Brain (organoid and tissue), 16 donors: ENCODE measurements at places on chromosomes 1 and 21.
A peak's percentile ranks its signal among the peaks of the same experiment; 100 is the strongest.

DNA sequence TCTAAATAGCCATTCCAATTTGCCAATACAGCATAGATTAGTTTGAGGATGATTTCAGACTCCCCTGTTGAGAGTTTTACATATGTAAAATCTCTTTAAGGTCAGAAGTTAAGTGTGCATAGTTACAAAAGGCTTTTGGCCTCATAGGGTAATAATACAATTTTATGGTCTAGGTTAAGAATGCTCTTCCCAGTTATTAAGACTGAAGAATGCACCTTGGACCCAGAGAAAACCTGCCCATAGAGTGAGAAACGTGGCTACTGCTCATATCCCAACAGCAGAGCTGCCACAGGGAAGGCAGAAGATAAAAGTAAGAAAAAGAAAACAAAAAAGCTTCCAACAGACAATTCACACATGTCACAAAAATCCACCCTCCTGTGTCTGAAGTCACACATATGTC, 255.9 kb downstream of the LMO4 start:
- DNase-seq, result peak; percentile 35

- peak; percentile 35 for DNase-seq
Observed at GRCh38 chr1:184889166-184889565, 85.1 kb downstream of the NIBAN1 start.

GRCh38 chr1:101191049-101191448, 45.8 kb upstream of the S1PR1 start:
- DNase-seq, result no peak

DNA sequence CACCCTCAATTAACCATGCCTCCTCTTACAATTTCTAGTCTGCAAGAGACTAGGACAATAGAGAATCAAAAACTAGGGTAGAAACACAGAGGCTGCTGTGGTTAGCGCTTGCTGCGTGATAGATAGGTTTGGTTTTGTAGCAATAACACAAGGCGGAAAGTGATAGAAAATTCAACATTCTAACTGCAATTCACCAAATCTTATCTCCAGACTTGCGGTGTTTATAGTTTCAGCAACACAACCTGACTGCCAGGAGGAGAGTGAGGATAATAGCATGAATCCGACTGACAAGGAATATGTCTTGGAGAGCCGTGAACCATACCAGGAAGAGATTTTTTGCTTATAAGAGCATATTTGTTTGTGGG, 30.7 kb upstream of the IFNAR2 start:
- no peak for DNase-seq

DNA sequence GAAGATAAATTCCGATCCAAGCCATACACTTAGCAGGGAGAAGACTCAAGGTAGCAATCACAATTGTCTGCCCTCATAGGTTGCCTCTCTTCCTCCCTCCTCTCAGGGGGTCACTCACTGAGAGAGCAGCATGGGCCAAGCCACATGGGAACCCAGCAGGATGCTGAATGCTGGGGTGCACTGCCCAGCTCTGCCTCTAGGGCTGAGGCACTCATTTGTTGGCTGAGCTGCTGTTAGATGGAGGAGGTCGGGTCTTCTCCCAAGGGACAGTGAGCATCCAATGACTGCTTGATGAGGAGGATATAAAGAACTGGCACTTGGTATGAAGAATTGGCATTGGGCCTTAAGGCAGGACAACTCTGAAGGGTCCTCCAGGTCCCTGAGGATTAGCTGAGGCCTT, 418.8 kb downstream of the SIPA1L2 start:
- DNase-seq, result no peak

- DNase-seq, result no peak
Observed at GRCh38 chr1:184032306-184032929, 5.1 kb downstream of the COLGALT2 start.

- peak; percentile 45 for DNase-seq
Observed at GRCh38 chr1:9844106-9844505, 20.3 kb upstream of the CLSTN1 start.

DNA sequence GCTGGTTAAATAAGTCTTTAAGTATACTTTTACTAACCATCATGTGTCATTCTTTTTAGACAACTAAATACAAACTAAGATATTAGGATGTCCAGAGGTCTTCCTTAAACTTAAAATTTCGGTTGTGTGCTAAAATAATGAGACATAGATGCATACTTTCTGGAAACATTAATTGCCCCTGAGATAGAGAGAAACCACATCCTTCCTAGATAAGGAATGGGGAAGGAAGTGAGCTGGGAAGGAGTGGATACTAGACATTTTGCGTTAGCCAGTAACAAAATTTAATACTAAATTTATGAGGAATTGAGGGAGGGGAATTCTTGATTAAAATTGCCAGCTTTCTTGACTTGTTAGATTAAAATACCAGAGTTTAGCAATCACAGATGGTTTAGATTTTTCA, 37.1 kb upstream of the PTGS2 start:
- no peak for DNase-seq

DNA sequence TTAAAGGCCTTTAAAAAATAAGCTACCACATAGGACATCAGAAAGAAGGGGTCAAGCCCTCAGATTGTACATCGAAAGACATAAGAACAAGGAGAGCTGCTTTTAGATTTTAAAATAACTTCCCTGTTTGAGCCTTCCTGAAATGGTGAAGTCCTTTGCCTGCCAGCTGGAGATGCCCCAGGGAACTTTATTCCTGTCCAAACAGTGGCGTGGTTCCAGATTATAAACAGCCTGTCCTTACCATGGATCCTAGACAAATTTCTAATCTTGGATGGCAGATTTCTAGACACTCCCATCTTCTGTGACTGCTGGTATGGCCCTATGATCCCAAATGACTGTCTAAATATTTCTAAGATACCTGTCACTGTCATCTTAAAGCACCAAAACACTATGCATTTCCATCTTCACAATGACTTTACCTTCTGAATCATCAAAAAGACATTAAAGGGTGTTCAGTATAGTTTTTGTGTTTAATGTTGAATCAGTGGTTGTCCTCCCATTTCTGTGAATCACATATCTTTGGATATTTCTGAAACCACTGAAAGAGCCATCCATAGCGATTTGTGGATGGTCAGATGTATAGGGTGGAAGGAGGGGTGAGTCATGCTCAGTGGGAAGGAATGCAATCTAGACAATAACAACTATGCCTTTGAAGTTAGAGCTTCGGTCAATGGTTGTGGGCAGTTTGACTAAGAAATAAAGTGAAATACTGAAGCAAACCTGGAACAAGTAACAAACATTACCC, 23.2 kb downstream of the ILDR2 start:
- no peak for DNase-seq

GRCh38 chr1:89165811-89166210, 10.0 kb downstream of the GBP7 start:
- no peak for DNase-seq

DNA sequence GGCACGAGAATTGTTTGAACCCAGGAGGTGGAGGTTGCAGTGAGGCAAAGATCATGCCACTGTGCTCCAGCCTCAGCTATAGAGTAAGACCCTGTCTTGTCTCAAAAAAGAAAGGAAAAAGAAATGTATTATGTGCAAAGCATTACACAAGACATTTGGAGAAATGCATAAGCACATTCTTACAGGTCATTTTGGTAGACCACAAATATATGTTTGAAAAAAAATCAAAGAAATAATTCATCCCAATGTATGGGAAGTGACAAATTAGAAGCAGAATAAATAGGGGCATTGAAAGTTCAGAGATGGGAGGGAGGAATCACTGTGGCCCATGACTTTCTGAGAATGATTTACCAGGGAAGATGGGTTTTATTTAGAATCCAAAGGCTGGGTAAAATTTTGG, 283.5 kb upstream of the ADAMTS5 start:
- no peak for DNase-seq

DNA sequence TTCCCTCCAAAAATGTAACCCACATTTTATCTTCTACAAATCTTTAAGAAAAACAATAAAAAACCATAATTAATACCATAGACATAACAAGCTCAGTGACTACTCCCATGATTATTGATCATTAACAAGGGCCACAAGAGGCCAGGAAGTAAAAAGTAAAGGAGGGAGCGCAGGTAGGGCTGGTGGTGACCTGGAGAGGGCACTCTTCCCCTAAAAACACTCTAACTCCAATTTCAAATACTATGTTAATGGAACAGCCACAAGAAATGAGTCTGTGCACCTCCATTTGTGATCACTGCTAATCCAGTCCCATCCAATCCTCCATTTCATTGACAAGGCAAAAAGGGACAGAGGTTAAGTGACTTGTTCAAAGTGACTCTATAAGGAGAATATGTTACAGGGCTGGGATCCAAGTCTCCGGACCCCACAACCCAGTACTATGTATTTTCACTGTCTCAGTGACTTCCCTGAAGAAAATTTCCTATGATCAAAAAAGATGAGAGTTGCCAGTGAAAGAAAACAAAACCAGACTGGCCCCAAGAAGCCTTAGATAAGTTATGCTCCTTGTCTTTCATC, 41.2 kb upstream of the CFAP298 start:
- DNase-seq, result peak; percentile 24

DNA sequence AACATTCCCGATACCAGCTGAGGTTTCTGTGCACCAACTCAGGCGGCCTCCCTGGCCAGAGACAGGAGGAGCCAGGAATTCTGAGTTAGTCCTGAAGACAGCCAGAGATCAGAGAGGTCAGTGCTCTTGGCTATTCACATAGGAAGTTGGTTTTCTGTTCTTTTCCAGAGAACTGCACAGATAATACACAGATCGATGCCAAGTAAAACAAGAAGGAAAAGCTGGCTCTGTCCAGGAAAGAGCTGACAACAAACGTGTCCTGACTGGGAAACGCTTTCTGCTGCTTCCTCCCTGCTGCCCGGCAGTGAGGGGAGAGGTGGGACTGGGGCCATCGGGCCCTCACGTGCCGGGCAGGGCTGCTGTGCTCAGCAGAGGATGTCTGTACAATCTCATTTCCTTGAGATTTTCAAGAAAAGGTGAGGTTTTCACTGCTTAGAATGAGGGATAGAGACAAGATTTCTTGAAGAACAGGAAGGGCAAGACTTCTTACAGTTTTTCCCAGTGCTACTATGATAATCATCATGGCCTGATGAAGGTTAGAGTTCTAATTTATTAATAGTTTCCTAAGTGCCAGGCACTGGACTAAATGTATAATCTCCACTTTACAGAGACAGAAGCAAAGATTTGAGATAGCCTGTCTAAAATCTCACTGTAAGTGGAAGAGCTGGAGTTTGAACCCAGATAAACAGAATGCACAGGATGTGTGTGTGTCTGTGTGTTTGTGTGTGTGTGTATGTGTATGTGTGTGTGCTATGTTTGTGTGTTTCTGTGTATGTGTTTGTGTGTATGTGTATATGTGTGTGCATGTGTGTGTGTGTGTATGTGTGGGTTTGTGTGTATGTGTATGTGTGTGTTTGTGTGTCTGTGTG, 211.0 kb upstream of the RAB4A start:
- peak; percentile 62 for DNase-seq

GRCh38 chr1:55249646-55250398, 34.7 kb upstream of the USP24 start:
- DNase-seq, result peak; percentile 47

- no peak for DNase-seq
Observed at GRCh38 chr21:34536311-34536710, 24.3 kb upstream of the KCNE1 start.

DNA sequence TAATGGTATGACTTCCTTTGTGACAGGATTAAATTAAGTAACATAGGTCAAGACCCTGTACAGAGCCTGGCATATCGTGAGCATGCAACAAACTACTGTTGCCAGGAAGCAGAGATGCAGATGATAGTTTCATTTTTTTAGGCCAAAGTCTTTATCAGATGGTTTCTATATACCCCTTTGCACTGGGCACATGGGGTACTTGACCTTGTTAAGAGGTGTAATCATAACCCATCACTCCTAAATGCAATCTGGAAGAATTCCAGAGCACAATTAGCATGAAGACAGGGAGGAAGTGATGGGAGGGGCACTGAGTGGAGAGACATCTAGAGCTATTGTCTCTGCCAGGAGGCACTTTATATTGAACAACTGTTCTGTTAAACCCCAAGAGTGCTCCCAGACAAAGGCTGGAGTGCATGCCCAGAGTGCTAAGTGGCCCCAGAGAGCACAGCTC, 22.1 kb downstream of the ZBTB17 start:
- DNase-seq, result no peak

DNA sequence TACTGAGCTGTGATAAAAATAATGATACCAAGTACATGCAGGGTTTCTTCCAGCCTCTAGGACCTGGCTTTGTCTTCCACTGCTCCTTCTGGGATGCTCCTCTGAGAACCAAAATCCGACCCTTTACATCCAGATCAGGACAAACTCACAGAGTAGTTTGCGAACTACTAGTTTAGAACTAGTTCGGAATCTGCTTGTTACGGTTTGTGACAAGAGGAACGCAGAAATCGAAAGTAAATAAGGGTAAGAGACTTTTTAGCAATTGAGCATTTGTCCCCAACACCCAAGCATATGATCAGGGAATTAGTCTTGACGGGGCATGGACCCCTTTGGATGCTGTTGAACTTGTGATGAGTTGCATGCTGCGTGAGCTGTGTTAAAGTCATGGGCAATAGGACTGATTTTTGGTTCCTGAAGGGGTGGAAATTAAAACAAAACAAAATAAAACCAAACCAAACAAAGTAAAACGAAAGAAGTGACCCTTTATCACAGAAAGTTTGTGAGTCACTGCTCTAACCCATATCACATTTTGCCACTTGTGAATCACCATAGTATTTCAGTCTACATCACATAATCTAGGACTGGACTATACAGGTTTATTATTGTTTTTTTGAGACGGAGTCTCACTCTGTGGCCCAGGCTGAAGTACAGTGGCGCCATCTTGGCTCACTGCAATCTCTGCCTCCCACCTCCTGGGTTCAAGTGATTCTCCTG, 35.7 kb upstream of the ERRFI1 start:
- no peak for DNase-seq

GRCh38 chr1:56056438-56057287, 522.7 kb downstream of the PLPP3 start:
- peak; percentile 29 for DNase-seq

GRCh38 chr1:4657960-4658541, 3.6 kb downstream of the AJAP1 start:
- DNase-seq, result peak; percentile 71

- DNase-seq, result no peak
Observed at GRCh38 chr1:59997479-59998115, 71.0 kb upstream of the CYP2J2 start.

GRCh38 chr1:222034790-222035189, 292.9 kb upstream of the DUSP10 start:
- DNase-seq, result peak; percentile 35
